Activated CD4-positive, alpha-beta T cell treated with anti-CD3 and anti-CD28 coated beads for 24 hours (primary cell): ENCODE measurements at places on chromosomes 3 and 15.

DNA sequence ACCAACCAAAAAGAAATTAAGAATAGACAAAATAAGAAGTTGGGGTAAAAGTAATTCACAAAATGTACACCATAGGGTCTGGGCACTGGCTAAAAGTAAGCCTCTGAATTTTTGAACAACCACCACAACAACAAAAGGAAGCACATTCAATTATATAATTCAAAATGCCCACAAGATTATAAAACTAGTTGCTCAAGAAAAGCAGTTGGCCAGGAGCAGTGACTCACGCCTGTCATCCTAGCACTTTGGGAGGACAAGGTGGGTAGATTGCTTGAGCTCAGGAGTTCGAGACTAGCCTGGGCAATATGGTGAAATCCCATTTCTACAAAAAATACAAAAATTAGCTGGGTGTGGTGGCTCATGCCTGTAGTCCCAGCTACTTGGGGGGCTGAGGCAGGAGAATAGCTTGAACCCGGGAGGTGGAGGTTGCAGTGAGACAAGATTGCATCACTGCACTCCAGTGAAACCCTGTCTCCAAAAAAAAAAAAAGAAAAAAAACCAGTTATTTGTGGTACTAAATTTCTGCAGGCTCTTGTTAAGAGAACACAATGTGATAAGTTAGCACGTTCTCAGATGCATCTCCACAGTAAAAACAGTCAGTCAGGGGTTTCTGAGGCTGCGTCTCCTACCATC lies 6.6 kb upstream of the ATP11B start:
- DNase-seq, result no peak

GRCh38 chr15:54840621-54841398 lies 355.9 kb downstream of the RSL24D1 start:
- DNase-seq, result no peak

GRCh38 chr3:189787191-189787590 lies 156.0 kb downstream of the TP63 start:
- DNase-seq, result no peak

DNA sequence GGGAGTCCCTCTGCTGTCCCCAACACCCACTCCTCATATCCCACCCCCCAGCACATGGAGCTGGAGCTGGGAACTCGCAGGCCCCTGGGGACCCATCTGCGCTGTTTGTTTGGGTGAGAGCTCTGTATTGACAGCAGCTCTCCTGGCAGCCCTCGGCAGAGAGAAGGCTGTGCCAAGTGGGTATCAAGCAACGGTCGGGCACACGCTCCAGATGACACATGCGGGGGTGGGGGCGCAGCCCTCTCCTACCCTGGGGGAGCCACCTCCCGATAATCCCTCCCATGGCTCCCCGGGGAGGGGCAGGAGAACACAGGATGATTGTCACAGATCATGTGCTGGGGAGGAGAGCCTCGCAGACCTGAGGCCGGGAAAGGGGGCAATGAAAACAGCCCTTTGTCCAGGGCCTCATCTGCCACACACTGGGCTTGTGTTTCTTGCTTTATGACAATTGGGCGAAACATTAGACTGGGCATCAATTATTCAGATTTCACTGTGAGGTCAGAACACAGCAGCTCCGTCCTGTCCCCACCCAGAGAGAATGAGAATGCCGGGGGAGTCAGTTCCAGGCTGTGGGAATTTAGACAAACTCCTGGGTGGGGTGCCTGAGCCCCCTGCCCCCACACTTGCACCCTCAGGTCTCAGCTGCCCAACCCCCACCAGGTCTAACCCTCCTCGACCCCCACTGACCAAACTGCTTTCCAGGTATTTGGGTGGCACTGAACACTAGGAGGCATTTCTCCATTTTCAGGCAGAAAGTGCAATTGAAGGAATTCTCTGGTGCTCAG lies 46.4 kb upstream of the KLF13 start:
- DNase-seq, result no peak

DNA sequence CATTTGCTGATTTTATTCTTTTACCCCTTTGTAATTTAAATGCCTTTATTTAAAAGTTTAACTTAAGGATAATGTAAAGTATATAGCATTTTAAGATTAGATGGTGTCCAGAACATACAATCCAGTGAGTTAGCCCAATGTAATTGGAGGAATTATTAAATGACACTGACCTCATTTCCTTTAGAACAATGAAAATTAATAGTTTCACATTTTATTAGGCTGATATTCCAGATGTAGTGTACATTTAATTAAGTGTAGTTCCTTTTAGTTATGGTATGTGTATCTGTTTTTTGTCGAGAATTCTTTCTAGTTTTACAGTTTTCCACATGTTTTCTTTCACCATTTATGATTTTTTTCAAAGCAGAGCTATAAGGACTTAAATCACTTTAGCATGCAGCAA lies 75.8 kb downstream of the RSRC1 start:
- DNase-seq, result no peak

- DNase-seq, result no peak
These were observed 98.8 kb downstream of the FGF7 start for GRCh38 chr15:49521802-49522201.

GRCh38 chr15:69848096-69848495 lies 249.6 kb downstream of the TLE3 start:
- DNase-seq, result no peak

DNA sequence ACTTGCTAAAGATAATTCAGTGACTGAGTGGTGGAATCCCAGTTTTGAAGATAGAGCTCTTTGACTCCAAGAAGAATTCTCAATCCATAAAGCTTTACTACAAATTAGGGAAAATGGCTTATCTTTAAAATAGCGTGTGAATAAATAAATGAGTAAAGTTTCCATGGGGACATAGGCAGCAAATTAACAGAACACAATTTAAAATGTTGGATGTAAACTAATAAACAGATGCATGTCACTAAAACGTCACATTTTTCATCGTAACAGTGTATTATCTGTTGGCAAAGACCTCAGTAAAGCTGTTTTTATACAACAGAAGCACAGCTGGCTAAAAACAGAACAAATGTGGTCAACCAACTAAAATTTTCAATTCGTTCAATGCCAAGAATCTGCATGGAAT lies 913.9 kb upstream of the CFAP20DC start:
- DNase-seq, result no peak

GRCh38 chr3:196987022-196987421 lies 18.4 kb upstream of the PIGZ start:
- DNase-seq, result no peak

- no peak for DNase-seq
These were observed 27.3 kb downstream of the RNU5B-1 start for GRCh38 chr15:65331811-65332210.

DNA sequence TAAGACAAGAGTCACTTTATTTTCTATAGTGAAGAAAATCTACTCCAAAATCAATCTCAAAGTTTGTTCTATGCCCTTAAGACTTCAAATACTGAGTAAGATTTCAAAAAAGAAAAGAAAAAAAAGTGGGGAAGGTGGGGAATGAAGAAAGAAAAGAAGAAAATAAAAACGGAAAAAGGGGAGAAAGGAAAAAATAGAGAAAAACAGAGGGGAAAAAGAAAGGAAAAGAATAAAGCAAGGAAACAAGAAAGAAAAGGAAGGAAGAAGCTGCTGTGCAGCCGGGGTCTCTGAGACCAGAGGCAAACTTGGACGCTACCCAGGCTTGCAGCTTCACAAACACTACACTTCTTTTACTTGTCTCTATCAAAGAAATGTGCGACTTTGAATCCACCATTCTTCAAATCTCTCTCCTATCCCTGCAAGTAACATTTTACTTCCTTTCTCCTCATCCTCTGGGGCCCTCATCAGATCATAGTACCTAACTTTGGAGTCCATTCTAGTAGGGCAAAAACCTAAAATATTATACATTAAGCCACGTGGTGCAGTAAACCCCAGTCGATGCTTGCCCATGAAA lies 279.8 kb downstream of the FOXP1 start:
- no peak for DNase-seq

- no peak for DNase-seq
These were observed 141.7 kb upstream of the MBNL1 start for GRCh38 chr3:152127058-152127457.

DNA sequence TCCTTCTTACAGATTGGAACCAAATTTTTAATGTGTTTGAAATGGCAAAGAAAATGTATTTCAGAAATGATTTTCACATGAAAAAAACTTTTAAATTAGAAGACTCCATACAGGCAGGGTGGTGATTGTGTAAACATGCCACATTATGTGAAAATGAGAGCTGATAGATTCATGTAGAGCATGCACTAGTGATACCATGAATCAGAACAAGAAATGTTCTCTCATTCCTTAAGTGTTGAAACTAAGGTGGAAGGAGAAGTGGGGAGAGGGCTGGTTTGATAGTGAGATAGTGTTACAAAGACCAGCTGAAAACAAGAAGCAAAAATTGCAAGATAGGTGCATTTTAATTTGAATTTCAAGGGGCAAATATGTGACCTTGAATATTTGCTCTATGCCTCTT lies 100.3 kb downstream of the CCNL1 start:
- no peak for DNase-seq

- DNase-seq, result no peak
These were observed 15.9 kb downstream of the PFN2 start for GRCh38 chr3:149954812-149955211.

DNA sequence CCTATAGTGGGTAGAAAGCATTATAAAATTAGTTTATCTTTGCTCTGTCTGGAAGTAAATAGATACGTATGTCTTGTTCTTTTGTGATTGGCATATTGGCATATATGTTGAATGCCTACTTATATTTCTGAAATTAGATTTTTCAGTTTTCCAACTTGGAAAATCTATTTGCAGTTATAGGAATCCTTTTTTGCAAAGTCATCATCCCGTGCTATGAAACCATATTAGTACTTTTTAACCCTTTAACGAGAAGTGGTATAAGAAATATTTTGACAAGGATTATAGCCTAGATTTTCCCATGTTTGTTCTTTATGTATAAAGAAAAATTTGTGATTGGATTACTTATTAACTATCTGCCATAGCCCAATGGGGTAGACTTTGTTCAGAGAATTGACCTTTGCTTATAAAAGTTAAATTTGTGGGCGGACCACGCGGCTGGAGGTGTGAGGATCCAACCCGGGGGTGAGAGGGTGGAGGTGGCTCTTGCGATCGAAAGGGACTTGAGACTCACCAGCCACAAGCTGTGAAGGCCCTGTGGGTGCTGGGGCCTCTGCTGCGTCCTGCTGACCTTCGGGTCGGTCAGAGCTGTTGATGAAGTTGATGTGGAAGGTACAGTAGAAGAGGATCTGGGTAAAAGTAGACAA lies 5.9 kb downstream of the LRRC28 start:
- DNase-seq, result no peak

GRCh38 chr3:146968204-146968651 lies 363.1 kb upstream of the PLSCR5 start:
- DNase-seq, result no peak

DNA sequence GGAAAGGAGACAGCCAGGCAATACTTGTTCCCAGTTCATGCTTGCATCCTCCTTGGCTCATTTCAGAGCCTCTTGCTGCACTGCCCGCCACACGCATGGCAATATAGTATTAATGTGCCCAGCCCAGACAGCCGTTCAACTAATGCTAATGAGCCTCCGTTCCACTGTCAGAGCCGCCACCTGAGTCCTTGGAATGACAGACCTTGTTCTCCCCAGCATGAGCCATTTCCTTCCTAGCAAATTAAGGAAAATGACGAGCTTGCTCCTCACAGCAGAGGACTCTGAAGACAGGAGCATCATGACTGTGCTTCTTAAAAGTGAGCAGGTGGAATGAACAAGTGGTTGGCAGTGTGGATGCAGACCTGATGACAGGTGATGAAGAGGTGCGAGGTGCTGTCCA lies 10.8 kb upstream of the LRRC15 start:
- DNase-seq, result no peak

GRCh38 chr15:32867313-32867626 lies 149.5 kb downstream of the GREM1 start:
- DNase-seq, result no peak

DNA sequence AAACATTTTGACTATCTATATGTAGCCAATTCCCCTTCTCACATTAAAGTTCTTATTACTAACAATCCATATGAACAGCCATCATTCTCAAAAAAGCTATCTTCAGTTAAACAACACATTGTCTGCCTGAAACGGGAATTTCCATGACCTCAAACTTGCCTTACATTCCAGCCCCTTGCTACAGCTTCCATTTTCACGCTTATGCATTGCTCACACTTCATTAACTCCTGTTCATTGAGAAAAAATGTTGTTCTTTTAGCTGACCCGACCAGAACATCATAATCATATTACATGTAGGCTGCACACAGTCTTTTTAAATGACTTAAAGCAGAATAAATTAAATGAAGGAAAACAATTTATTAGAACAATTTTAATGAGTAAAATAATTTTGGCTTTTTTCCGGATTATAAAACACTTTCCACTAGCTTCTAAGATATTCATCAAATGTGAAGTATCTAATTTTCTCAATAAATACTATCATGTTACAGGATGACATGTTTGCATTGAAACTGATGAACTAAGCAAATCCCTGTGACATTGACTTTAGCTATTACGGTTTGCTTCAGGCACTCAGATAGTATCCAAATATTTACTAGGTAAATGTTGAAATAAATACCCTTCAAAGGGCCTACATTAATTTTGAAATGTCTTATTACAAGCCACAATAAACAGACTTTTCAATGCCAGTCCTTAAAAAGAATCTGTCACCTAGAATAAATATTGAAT lies 49.9 kb downstream of the P3H2 start:
- no peak for DNase-seq

GRCh38 chr15:38650384-38650783 lies 85.8 kb upstream of the RASGRP1 start:
- DNase-seq, result no peak

GRCh38 chr3:49358884-49359225 lies 702 bp upstream of the GPX1 start:
- DNase-seq, result no peak

DNA sequence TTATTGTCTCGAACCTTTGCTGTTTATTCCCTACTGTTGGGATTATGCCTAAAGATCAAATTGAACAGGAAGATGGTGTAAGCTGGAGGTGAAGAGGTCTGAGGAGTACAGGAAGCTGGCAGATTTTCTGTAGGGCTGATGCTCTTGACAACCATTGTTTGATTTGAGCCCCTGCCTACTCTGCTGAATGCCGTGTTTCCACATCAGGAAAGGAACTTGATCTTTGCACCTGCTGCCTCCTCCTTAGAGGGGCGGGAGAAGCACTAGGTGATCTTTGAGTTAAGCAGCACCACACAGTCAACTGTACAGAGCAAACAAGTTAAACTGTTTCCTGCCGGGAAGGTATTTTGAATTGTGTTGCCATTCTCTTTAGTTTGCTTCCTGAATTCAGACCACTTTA lies 364.6 kb upstream of the EPHA6 start:
- no peak for DNase-seq
